T1000 (cell line): ENCODE measurements at places on chromosomes 5 and 9.
A peak's percentile ranks its signal among the peaks of the same experiment; 100 is the strongest.

DNA sequence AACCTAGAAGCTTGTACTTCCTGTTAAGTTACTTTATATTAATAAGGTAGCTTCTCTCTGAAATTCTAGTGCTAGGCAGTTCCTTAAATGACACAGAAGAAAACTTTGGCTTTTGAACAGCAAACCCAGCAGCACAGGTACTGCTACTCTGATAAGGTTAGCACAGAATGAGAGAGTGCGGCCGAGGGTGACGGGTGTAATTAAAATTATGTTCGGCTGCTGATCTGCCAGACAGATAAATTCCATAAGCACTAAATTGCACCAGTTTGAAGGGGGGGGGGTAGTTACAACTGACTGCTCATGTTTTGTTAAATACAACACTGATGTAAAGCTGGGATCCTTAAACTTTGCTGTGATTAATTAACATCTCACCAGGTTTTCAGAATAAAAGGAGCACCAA is 475.1 kb downstream of the SPOCK1 start:
- DNase-seq, result no peak

DNA sequence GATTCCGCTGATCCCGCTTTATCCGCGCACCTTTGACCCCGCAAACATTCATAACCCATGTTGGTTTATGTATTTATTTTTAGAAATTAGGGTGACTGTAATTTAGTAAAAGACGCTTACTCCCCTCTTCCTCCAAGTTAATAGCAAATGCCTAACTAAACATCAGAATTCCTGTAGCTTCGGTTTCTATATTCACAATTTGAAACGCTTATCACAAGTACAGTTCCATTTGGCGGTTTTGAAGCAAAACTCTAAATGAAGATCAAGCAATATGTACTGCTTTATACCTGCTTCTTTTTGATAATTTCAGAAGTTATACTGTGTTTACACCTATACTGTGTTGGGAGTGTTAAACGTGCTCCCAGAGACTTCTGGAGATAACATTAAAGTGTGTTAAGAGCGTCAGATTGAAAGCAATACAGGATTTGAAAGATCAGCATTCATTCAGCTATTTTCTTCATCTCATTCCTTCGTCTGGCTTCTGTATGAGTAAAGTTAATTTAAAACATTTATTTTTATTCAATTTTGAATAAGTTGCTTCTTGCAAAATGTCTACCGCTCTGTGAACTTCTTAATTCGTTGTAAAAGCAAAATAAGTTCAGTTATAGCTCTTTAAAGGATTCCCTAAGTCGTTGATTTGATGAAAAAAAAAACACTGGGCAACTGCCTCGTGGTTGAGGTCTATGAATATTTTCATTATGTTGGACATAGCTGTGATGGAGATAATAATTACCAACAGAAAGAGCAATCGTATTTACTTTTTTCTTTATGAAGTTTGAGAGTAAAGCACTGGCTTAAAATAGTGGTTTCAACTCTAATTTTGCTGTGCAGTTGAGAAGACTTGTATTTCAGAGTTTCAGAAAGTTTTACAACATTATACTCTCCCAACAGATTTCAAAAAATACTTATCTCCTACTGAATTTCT is 2.5 kb downstream of the PRDM6 start:
- no peak for DNase-seq

DNA sequence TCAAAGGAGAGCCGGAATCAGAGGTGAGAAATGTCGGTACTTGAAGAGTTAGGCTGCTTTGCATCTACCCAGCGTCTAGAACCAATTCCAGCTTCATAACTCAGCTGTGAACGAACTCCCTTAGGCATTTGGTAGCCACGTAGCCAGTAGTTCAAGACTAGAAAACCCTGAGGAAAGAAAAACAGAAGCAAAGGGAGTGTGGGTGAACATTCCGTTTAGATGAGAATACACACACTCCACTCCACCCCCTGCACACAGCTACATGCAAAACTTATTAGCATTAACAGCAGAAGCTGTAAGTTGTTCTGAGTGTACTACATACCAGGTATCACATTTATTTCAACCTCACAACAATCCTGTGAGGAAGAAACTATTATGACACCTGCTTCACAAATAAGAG is 78.3 kb downstream of the SMIM23 start:
- DNase-seq, result no peak

DNA sequence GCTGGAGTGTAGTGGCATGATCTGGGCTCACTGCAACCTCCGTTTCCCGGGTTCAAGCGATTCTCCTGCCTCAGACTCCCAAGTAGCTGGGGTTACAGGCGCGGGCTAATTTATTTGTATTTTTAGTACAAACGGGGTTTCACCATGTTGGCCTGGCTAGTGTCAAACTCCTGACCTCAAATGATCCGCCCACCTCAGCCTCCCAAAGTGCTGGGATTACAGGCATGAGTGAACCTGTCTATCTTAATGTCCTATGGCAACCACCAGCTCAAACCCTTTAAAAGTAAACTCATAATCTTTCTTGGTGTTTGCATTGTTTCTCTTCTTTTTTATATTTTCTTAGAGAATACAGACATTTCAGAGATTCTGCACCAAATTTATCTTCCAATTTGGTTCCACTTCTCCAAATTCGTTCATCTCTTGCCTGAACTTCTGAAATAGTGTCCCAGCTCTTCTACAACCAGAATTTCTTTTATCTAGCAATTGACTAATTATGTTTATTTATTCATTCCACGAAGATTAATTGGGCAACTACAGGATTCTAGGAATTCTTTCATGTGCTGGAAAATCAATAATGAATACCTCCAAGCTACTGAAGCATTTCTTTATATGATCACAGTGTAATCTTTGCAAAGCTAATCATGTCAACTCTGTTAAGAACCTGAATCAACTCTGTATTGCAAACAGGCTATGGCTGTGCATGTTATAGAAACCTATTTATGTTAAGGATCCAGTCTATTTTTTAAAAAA is 60.0 kb upstream of the TYRP1 start:
- DNase-seq, result no peak

DNA sequence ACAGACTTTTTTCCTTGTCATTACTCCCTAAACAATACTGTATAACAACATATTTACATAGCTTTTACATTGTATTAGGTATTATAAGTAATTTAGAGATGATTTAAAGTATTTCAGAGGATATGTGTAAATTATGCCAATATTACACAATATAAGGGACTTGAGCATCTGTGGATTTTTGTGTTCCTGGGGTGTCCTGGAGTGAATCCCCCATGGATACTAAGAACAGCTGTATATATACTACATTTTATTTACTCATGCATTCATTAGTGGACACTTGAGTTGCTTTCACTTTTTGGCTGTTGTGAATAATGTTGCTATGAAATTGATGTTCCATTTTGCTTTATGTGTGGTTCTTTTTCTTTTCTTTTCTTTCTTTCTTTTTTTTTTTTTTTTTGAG is 348.8 kb downstream of the SH3GL2 start:
- DNase-seq, result no peak

- DNase-seq, result no peak
Measured at GRCh38 chr9:130523921-130524320, 55.5 kb upstream of the FUBP3 start.

GRCh38 chr5:167296661-167297060 is 994.8 kb upstream of the WWC1 start:
- DNase-seq, result no peak

DNA sequence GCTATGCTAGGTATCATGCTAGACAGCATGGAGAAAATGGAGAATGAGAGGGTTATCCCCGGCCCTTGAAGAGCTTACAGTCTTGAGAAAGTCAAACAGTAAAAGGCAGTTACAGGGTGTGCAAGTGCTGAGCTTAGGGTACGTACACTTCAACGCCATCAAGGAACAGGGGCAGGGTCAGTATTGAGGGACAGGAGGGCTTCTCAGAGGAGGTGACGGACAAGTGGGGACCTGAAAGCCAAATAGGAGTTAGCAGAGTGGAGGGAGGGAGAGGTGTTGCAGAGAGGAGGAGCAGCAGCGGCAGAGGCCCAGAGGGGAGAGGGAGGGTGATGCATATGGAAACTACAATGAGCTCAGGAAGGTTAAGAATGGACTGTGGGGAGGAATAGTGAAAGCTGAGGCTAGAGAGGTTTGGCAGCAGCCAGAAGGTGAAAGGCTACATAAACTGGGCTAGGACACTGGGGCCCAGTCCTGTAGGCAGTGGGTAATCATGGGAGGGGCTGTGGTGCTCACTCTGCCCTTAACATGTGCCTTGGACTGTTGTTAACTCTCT is 88.0 kb downstream of the NRG2 start:
- DNase-seq, result no peak

GRCh38 chr5:176545737-176546509 is 3.2 kb upstream of the CDHR2 start:
- DNase-seq, result no peak

DNA sequence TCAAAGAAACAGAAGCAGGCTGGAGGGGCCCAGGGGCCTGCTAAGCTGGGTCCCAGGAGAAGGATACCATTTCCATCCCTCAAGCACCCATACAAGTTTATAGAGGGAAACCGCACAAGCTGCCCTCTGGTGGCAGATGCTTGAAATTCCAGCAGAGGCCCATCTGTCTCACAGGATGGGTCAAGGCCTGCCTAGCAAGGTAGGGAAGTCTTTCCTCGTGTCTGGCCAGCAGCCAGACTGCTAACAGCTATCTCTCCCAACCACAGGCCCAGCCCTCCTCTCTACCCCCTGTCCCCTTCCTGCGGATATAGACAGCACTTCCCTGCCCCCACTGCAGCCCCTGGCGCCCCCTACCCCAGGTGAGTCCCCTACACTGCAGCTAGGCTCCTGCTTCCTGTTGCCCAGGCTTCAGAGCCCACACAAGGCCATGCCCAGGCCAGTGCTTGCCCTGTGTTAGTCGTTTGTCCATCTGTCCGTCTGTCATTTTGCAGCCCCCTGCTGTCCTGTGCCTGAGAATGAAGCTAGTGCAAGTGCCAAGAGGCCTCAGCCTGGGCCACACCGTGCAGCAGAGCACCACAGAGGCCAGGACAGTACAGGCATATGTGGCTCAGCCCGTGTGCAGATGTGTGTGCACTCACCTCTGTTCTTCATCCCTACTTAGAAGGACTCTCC is 26.2 kb downstream of the TCF7 start:
- DNase-seq, result peak; percentile 60

- DNase-seq, result no peak
Measured at GRCh38 chr5:6000867-6001266, 377.5 kb downstream of the MED10 start.

- no peak for DNase-seq
Measured at GRCh38 chr5:71816307-71816706, 97.2 kb downstream of the CARTPT start.

DNA sequence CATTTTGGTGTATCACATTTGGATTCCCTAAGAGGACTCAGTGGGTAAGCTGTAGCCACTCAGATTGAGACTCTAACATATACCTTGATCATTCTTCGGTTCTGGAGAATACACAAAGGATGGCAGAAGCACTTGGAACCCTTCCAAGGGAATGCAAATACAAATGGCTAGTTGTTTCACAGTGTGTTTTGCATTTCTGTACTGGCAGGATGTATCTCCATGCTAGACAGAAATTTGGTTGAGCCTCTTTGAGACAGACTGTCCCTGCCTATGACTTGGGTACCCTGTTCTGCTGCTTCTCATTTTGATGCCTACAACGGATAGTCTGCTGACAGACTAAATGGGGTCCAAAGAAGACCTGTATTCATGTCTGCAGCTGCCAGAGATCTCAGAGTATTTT is 273.5 kb downstream of the TMEM38B start:
- no peak for DNase-seq

DNA sequence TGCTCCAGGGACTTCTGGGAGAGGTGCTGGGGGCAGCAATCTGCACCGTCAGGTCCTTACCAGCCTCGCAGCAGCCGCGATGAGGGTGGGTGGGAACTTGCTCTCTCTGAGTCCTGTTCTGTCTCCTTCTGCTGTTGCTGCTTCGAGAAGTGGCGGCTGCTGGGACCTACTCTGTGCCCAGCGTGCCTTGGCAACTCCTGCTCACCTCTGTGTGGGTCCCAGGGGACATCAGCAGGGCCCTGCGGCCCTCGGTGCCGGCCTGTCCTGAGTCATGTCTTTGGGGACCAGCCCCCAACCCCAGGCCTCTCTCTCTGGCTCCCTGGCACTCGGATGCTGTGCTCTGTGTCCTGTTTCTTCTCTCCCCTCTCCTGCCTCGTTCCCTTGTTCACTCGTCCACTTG is 49.5 kb downstream of the KCNT1 start:
- DNase-seq, result no peak

DNA sequence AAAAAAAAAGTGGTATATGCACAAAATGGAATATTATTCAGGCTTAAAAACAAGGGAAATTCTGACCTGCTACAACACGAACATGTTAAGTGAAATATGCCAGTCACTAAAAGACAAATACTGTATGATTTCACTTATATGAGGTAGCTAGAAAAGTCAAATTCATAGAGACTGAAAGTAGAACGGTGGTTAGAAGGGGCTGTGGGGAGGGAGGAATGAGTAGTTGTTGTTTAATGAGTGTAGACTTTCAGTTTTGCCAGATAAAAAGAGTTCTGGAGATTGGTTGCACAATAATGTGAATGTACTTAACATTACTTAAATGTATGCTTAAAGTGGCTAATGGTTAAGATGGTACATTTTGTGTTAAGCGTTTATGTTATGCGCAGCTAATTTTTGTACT is 79.5 kb upstream of the IL12B start:
- DNase-seq, result no peak

- no peak for DNase-seq
Measured at GRCh38 chr5:172194985-172195774, 1.2 kb downstream of the EFCAB9 start.

DNA sequence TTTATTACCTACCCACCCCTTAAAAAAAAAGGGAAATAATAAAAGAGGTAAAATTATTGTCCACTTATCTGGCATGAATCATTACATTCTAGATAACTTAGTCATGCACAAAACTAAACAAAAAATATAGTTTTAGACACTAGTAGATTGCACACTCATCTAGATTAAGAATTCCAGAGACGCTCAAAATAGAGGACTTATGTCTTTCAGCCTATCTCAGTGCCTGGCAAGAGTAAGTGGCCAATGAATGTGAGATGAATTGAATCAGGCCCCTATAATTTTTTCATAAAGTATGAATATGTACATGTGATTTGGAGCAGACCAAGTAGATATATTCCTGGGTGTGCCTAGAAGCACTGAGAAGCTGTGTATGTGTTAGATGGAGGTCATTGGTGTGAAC is 2.0 kb upstream of the RXFP3 start:
- no peak for DNase-seq

GRCh38 chr5:57816108-57816507 is 333.5 kb upstream of the ACTBL2 start:
- peak; percentile 56 for DNase-seq
